ENCODE measurements at places on chromosomes 2 and 18. TPM values are rescaled to one million over a fixed set of nuclear protein-coding genes. Genes with fewer than 3 reads are reported as not detected.

- no peaks in the 10 kb centered on the region for H3K36me3 ChIP-seq
- no peaks in the 10 kb centered on the region for H3K4me1 ChIP-seq
- H3K27ac ChIP-seq: no peak overlapping the region
- H3K4me3 ChIP-seq: no peak overlapping the region
- peak; percentile 65 for DNase-seq
- H3K27me3 ChIP-seq: no peaks in the 10 kb centered on the region
Measured at GRCh38 chr18:332007-332406, 64.2 kb upstream of the THOC1 start.

Gene BCL11A
- 2.0 TPM for total RNA-seq

Gene CNOT9
- 35.6 TPM for total RNA-seq

GRCh38 chr2:128452024-128452411 is 133.3 kb upstream of the HS6ST1 start:
- H3K4me1 ChIP-seq: no peaks in the 10 kb centered on the region
- H3K4me3 ChIP-seq: no peak overlapping the region
- no peak overlapping the region for H3K27ac ChIP-seq

DNA sequence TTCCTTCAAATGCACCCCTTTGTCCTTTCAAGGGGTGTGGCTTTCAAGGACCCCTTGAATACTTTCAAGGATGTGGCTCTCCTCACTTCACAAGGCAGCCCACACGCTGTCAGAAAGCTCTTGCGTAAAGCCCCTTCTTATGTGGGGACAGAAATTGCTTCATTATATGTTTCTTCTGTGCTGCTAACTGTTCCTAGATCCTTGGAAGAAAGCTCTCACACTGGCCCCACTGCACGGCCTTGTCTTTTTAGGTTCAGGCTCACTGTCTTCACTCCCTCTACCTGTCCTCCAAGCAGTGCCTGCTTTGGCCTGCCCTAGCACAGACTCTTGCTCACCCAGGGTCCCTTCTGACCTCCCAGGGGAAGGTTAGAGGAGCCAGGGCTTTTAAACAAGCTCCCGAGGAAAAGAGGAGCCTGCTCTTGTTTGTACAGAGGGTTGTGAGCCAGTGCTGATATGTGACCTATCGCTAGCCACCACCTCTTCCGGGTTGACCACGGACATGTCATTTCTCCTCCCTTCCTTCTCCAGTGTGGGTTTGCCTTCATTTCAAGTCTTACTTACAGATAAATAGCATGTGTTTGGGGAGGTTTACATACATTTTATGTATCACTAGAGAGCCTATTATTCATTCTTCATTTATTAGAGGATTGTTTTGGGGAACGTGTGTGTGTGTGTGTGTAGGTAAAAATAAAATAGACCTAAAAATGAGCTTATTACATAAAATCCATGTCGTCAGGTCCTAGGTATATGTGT is 94.7 kb downstream of the RTN4 start:
- DNase-seq: no peak
- no peaks in the 10 kb centered on the region for H3K36me3 ChIP-seq
- H3K4me1 ChIP-seq: no peaks in the 10 kb centered on the region

Gene CCDC85A
- 5.6 TPM for total RNA-seq

DNA sequence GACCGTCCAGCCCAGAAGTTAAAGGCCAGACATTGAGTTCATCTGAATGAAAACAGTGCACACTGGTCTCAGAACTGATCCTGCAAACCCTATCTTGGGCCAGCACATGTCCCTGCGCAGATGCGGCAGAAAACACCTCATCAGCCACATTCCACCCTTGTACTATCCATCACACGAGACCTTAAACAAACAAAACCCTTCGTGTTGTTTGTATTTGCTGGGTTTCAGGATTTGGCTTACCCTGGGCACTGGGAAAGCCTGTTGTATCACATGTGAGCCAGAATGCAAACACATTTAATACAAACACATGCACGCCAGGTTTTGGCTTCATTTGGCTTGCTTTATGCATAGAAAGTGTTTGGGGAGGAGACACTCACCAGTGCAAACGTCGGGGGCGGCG is 12.5 kb downstream of the WIPF1 start:
- no peak for DNase-seq
- no peaks in the 10 kb centered on the region for H3K27me3 ChIP-seq
- H3K36me3 ChIP-seq: no peaks in the 10 kb centered on the region

DNA sequence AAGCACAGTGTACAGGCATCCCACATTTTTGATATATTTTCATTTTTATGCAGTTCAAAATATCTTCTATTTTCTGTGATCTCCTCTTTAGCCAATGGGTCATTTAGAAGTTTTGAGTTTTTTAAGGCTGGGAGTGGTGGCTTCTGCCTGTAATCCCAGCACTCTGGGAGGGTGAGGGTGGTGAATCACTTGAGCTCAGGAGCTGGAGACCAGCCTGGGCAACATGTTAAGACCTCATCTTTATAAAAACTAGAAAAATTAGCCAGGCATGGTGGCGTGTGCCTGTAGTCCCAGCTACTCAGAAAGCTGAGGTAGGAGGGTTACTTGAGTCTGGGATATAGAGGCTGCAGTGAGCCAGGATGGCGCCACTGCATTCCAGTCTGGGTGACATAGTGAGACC is 17.8 kb downstream of the UBR3 start:
- H3K4me3 ChIP-seq: no peak overlapping the region
- H3K27ac ChIP-seq: no peak overlapping the region
- H3K27me3 ChIP-seq: no peaks in the 10 kb centered on the region
- peaks cover 5% of the 10 kb centered on the region for H3K4me1 ChIP-seq

- no peaks in the 10 kb centered on the region for H3K36me3 ChIP-seq
- H3K27me3 ChIP-seq: no peaks in the 10 kb centered on the region
- no peak for DNase-seq
- H3K27ac ChIP-seq: no peak overlapping the region
Measured at GRCh38 chr2:195595825-195596224, 61.2 kb upstream of the SLC39A10 start.

- H3K27ac ChIP-seq: no peak overlapping the region
- no peaks in the 10 kb centered on the region for H3K4me1 ChIP-seq
- H3K36me3 ChIP-seq: no peaks in the 10 kb centered on the region
- H3K27me3 ChIP-seq: no peaks in the 10 kb centered on the region
- H3K4me3 ChIP-seq: no peak overlapping the region
Measured at GRCh38 chr2:29759360-29759759, 162.0 kb downstream of the ALK start.

DNA sequence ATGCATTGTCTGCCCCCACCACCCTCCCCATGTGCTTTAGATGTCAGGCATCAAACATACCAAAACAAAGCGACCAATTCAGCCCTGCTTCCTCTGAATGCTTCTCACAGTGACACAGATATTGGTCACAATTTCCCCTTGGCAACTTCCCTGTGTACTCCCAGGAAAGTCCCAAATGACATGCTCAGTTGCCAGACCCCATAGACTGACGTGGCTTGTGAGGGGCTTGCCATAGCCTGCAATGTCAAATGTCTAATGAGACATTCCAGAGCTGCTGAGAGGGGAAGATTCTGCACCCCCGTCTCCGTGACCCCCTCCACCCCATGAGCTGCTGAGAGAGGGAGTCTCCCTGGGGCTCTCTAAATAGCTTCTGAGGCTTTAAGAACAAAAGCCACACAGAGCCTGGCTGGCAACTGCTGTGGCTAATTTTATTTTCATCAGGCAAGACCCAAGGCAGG is 47.3 kb downstream of the RFTN2 start:
- no peak for DNase-seq
- H3K36me3 ChIP-seq: no peaks in the 10 kb centered on the region
- H3K4me1 ChIP-seq: no peaks in the 10 kb centered on the region
- H3K27me3 ChIP-seq: no peaks in the 10 kb centered on the region
- H3K4me3 ChIP-seq: no peak overlapping the region

DNA sequence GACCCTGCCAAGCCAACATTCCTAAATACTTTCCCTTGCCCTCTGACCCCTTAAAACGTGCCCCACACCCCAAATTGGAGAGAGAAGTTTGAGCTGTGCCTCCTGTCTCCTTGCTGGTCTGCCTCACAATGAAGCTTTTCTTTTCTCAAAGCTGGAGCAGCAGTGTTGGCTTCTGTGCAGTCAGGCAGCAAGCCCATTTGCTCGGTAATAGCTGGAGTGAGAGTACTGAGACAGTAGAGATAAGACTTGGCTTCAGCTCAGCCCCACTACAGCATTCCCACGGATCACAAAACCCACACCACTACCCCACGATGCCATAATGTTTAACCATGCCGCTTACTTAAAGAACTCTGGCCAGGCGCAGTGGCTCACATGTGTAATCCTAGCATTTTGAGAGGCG is 73.0 kb downstream of the NCAPH start:
- no peaks in the 10 kb centered on the region for H3K4me1 ChIP-seq
- H3K27ac ChIP-seq: no peak overlapping the region
- DNase-seq: peak; percentile 73

GRCh38 chr2:173326806-173327205 is 27.9 kb upstream of the CDCA7 start:
- no peaks in the 10 kb centered on the region for H3K4me1 ChIP-seq
- no peak overlapping the region for H3K27ac ChIP-seq
- H3K36me3 ChIP-seq: no peaks in the 10 kb centered on the region
- H3K4me3 ChIP-seq: no peak overlapping the region
- DNase-seq: no peak

DNA sequence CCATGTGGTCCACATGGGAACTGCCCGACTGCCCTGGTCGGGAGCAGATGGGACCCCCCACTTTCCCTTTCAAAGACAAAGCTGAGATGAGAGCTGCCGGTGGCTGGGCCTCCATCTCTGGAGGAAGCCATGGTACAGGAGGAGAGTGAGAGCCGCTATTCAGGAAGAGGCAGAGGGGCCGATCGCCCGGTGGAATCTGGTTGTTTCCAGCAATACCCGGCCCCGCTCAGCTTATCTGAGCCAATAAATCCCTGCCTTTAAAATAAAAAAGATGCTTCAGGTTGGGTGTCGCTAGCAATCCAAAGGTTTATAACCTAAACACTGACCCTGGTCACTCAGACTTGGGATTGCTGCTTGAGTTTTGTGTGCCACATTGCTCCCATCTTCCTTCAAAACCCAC is 15.2 kb upstream of the B3GNT7 start:
- no peak for DNase-seq
- H3K4me3 ChIP-seq: no peak overlapping the region
- H3K27ac ChIP-seq: no peak overlapping the region
- no peaks in the 10 kb centered on the region for H3K27me3 ChIP-seq
- H3K4me1 ChIP-seq: no peaks in the 10 kb centered on the region

GRCh38 chr2:130728007-130728454 is 839 bp upstream of the GPR148 start:
- no peaks in the 10 kb centered on the region for H3K27me3 ChIP-seq
- H3K4me1 ChIP-seq: no peaks in the 10 kb centered on the region
- no peak overlapping the region for H3K27ac ChIP-seq
- H3K4me3 ChIP-seq: no peak overlapping the region
- no peak for DNase-seq

Gene SRD5A2
- total RNA-seq: not detected

Gene TMEM178A
- total RNA-seq: 2.0 TPM

DNA sequence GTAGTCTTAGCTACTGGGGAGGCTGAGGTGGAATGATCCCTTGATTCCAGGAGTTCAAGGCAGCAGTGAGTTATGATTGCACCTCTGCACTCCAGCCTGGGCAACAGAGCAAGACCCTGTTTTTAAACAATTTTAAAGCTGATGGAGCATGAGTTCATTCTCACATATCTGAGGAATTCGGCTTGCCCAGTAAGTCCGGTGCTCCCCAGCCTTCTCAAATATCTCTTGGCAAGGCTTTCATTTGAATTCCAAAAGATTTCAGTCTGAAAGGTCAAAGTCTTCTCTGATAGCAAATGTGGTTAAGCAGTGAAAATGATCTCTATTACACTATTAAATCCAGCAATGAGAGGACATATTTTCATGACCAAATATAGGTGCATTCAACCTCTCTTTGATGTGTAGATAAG is 27.9 kb downstream of the PIEZO2 start:
- no peaks in the 10 kb centered on the region for H3K36me3 ChIP-seq
- H3K4me1 ChIP-seq: no peaks in the 10 kb centered on the region
- H3K27me3 ChIP-seq: no peaks in the 10 kb centered on the region
- H3K27ac ChIP-seq: no peak overlapping the region
- no peak for DNase-seq
- no peak overlapping the region for H3K4me3 ChIP-seq

GRCh38 chr2:152542995-152543481 is 174.2 kb downstream of the PRPF40A start:
- no peaks in the 10 kb centered on the region for H3K36me3 ChIP-seq
- DNase-seq: no peak
- H3K4me3 ChIP-seq: no peak overlapping the region

DNA sequence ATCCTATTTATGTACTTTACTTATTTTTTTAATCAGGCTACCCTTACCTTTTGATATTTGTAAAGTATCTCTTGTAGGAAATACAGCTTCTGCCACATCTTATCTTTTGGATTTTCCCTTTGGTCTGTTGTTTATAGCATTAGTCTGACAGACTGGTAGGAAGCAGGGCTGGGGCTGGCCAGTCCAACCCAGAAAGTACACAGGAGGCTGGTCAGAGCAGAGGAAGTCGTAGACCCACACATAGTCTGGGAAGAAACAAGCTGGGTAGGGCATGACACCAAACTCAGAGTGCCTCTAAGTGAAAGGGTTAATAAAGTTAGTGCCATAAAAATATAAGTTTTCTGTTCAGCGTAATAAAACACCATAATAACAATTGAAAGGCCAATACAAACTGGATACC is 51.7 kb downstream of the BOLA3 start:
- no peaks in the 10 kb centered on the region for H3K27me3 ChIP-seq
- no peaks in the 10 kb centered on the region for H3K4me1 ChIP-seq
- DNase-seq: no peak
- no peaks in the 10 kb centered on the region for H3K36me3 ChIP-seq
- H3K27ac ChIP-seq: no peak overlapping the region
- H3K4me3 ChIP-seq: no peak overlapping the region
